ENCODE measurements at places on chromosomes 12 and 14. TPM values are rescaled to one million over a fixed set of nuclear protein-coding genes. Genes with fewer than 3 reads are reported as not detected.

NRIP2 gene
- total RNA-seq, result not detected

GALNT4 gene
- 4.8 TPM for total RNA-seq

VRK1 gene
- total RNA-seq, result 24.2 TPM

OVCH1 gene
- total RNA-seq, result not detected

STXBP6 gene
- 1.9 TPM for total RNA-seq

CAPZA3 gene
- not detected for total RNA-seq

USP5 gene
- 77.6 TPM for total RNA-seq

TCL1A gene
- total RNA-seq, result not detected

SLCO1C1 gene
- not detected for total RNA-seq

OR4L1 gene
- total RNA-seq, result not detected

CCDC175 gene
- total RNA-seq, result not detected

RIN3 gene
- 23.9 TPM for total RNA-seq

TSPAN19 gene
- total RNA-seq, result not detected

RDH5 gene
- 2.2 TPM for total RNA-seq

GALNT16 gene
- 2.4 TPM for total RNA-seq

VAMP1 gene
- total RNA-seq, result 9.7 TPM

PKP2 gene
- total RNA-seq, result 2.7 TPM

ACRBP gene
- 0.16 TPM for total RNA-seq

CYP27B1 gene
- total RNA-seq, result 1.8 TPM

IL31 gene
- not detected for total RNA-seq

RGS6 gene
- total RNA-seq, result not detected

BHLHE41 gene
- total RNA-seq, result 0.66 TPM

DTX1 gene
- 0.32 TPM for total RNA-seq

VDR gene
- 2.6 TPM for total RNA-seq

DLGAP5 gene
- 32.0 TPM for total RNA-seq

ATF1 gene
- 45.0 TPM for total RNA-seq

KLHDC1 gene
- total RNA-seq, result 0.17 TPM

CLEC4D gene
- total RNA-seq, result not detected

ZNF605 gene
- total RNA-seq, result 3.6 TPM

SSTR1 gene
- not detected for total RNA-seq

PLEKHD1 gene
- 0.04 TPM for total RNA-seq

KCNA1 gene
- not detected for total RNA-seq

ANHX gene
- total RNA-seq, result not detected

GALNT8 gene
- total RNA-seq, result not detected

EML5 gene
- 0.76 TPM for total RNA-seq

C12orf50 gene
- total RNA-seq, result not detected

VCPKMT gene
- total RNA-seq, result 8.4 TPM

Measured in A549 treated with CORT108297 at 1 μM for 4 hours (cell line).